ENCODE measurements at places on chromosomes 2 and 18. TPM values are rescaled to one million over a fixed set of nuclear protein-coding genes. Genes with fewer than 3 reads are reported as not detected.

ZNF521 gene
- 8.4 TPM for total RNA-seq

IHH gene
- 0.16 TPM for total RNA-seq

SCN7A gene
- 1.6 TPM for total RNA-seq

CCDC141 gene
- 1.4 TPM for total RNA-seq

SLC40A1 gene
- 43.0 TPM for total RNA-seq

EPHA4 gene
- 259 TPM for total RNA-seq

NT5C1B gene
- total RNA-seq = not detected

REG1B gene
- total RNA-seq = not detected

XDH gene
- total RNA-seq = not detected

ONECUT2 gene
- total RNA-seq = 0.78 TPM

PRSS56 gene
- total RNA-seq = not detected

CAPN10 gene
- 27.1 TPM for total RNA-seq

ZNF514 gene
- total RNA-seq = 35.9 TPM

MATN3 gene
- total RNA-seq = 1.1 TPM

FEV gene
- total RNA-seq = not detected

SERPINB4 gene
- not detected for total RNA-seq

ADD2 gene
- 435 TPM for total RNA-seq

CCL20 gene
- total RNA-seq = not detected

IL36A gene
- total RNA-seq = not detected

All from occipital lobe (tissue), 3 donors.